ENCODE measurements at places on chromosomes 6 and 20. TPM values are rescaled to one million over a fixed set of nuclear protein-coding genes. Genes with fewer than 3 reads are reported as not detected.

- no peak for DNase-seq
Observed at GRCh38 chr6:56963043-56963442, 8.1 kb downstream of the BEND6 start.

DNA sequence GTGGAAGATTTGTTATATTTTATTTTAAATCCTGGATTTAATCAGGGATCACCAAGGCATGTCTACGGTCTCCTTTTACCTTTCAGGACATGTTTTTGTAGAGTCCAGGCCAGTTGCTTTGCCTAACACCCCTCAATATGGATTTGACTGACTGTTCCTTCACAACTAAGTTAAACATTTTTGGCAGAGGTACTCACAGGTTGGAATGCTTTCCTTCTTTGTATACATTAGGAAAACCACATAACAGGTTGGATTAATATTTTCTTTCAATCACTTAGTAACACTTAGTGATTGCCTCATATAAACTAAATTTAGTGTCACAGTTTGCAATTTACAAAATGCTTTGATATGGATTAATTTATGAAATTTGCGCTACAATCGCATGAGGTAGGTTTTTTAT, 64.5 kb downstream of the IPCEF1 start:
- no peak for DNase-seq

SEMG1 gene
- polyA plus RNA-seq, result not detected

GPR31 gene
- polyA plus RNA-seq, result not detected

DNA sequence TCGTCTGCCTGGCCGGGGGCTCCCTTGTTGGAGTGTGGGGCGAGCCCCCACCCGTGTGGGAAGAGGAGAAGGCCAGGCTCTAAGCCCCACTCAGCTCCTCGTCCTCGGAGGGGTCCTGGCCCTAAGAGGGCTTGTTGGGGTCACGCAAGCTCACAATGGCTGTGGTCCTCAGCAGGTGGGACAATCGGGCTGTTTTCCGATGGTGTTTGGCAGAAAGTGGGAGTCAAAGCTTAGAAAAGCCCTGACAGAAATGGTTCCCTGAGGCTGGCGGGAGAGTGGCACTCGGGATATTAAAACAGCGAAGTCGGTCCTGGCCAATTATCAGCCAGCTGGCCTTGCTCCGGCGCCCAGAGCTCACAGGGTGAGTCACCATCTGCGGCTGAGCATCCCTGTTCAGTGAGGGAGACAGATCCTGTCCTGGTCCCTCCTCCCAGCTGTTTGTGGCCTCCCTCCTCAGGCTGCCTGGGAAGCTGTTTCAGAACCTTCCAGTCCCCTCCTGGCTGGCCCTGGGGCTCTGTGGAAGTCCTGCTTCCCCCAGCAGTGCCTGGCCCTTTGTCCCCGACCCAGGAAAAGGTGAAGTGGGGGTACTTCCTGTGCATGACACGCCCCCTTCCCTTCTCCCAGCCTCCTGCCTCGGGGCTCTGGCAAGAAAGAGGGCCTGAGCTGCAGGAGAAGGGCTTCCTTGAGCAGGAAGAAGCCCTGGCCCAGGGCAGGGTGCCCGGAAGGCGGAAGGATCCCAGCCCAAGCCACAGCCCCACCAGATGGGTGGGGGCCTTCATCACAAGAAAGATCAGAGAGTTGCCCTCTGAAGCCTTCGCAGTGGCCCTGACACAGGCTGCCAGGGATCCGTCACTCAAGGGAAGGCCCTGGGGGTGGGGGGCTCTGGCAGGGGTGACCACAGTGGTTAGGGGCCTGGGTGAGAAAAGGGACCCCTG, 53.6 kb upstream of the BHLHE23 start:
- DNase-seq, result no peak

DNA sequence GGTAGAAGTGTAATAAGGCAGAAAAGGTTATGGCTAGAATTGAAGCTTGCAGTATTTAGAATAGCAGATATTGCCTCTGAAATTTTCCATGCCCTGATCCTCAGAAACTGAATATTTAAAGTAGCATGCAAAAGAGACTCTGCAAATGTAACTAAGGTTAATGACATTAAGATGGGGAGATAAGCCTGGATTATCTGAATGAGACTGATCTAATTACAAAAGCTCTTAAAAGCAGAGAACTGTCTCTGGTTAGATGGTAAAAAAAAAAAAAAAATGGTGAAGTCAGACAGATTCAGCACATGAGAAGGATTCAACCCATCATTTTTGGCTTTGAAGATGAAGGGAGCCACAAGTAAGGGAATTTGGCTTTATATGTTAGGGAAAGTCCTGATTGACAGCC, 503.7 kb upstream of the IRAK1BP1 start:
- no peak for DNase-seq

DNA sequence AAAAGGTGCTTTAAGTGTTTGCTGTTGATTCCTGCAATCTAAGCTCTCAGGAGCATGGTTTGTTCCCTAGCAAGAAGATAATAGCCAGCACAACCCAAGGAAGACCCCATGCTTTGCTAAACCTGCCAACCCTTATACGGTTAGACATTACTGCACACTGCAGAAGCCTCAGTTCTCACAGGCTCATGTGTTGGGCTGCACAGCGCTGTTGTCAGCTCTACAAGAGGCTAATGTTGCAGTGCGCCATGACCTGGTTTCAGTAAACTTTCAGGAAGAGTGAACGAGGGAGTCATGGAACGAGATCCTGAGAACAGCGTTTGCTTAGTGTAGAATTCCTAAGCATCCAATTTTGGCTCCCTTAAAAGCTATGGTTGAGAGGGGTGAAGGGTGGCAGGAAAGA, 218.5 kb downstream of the ARHGAP18 start:
- no peak for DNase-seq

DNA sequence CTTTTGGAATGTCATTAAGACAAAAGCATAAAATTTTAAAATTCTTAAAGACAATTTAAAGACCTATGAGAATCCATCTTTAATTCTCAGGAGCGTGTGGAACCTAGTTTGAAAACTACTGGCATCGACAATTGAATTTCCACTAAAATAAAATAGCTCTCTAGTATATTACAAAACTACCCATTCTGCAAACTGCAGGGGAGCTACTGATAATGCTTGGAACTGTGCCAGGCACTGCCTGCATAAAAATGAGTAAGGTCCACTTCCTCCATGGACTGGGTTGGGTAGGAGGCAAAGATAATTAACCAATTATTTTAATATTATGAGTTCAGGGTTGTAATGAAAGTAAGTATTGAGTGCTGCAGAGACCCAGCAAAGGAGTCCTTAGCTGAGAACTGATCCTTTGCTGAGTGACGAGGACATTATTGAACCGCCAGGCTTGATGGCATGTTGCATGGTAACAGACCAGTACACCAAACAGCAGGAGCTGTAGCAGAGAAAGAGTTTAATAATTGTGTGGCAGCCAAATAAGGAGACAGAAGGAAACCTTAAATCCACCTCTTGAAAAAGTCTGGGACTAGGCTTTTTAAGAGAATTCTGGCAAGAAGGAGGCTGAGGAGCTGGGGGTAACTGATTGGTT, 261.3 kb downstream of the ESR1 start:
- no peak for DNase-seq

EPPIN gene
- not detected for polyA plus RNA-seq

GRCh38 chr6:5695260-5696245, 311.2 kb downstream of the NRN1 start:
- DNase-seq, result no peak

DNA sequence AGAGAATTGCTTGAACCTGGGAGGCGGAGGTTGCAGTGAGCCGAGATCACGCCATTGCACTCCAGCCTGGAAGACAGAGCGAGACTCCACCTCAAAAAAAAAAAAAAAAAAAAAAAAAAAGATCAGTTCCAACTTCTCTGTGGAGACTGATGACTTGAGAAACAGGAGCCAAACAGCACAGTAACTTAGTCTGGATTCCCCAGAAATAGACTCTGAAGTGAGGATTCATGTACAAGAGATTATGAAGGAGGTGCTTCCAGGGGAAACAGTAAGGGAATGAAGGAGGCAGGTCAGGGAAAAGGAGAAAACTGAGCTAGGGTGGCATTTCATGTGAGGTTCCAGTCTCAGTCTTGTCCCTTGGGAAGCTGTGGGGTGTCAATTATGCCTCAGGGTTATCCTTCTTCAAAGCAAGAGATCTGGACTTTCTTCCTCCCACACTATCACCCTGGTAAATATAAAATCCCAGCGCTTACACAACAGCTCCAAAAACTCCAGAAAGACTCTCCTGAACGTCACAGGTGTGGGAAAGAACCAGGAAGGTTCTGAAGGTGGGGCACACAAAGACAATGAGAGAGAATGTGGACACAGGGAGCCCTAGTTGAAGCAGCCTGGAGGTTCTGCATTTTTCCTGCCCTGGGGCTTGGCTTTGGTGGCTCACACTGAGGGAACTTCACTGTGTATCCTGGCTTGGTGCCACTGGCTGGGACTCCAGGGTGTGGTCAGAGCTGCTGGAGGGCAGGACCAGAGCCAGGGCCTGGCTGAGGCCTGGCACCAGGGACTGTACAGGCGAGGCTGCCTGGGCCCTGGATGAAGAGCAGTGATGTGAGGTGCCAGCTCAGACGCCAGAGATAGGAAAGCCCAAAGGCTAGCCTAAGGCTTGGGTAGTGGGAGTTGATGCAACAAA, 46.8 kb downstream of the PCNA start:
- DNase-seq, result no peak

DNA sequence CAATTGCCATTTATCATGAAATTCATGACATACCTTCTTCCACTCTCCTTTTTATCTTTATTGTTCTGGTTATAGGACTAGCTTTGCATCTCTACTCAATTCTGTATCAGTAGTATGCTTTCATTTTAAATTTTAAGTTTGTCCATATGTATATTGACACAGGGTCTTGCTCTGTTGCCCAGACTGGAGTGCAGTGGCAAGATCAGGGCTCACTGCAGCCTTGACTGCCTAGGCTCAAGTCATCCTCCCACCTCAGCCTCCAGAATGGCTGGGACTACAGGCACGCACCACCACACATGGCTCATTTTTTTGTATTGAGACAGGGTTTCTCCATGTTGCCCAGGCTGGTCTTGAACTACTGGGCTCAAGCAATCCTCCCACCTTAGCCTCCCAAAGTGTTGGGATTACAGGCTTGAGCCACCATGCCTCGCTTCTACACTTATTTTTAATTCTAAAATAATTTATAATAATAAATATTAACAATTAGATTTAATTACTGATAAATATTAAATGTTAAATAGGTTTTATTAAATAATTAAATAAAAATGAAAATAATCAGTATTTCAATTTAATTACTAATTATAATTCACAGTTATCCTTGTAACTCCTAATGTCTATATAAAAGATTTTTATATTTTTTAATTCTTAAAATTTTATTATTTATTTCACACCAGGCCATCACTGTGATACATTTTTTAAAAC, 27.7 kb downstream of the TRIM38 start:
- no peak for DNase-seq

NR2E1 gene
- not detected for polyA plus RNA-seq

DNA sequence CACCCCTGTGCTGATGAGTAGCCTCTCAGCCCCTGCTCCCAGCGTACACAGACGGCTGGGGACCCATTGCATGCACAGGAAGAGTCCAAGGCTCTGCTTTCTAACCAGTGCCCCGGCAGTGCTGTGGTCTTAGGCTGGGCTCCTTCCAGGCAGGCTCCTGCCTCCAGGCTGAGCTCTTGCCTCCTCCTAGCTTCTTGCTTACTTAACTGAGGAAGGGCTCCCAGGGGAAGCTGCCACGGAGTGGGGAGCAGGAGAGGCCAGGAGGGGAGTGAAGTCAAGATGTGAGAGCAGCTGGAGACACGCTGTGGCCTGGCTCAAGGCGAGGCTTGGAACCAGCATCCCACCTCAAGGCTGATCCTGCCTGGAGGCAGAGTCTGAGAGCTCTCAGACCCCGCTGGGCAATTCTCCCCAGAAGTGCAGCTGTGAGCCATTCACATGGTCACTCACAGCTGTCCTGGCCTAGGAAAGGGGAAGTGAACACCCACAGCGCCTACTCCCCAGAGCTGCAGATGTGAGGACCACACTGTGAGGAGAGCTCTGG, 141.0 kb downstream of the TBXT start:
- no peak for DNase-seq

MRS2 gene
- 16.0 TPM for polyA plus RNA-seq

LZTS3 gene
- 12.7 TPM for polyA plus RNA-seq

GRCh38 chr6:27296106-27296783, 15.8 kb downstream of the POM121L2 start:
- peak; percentile 49 for DNase-seq

DNA sequence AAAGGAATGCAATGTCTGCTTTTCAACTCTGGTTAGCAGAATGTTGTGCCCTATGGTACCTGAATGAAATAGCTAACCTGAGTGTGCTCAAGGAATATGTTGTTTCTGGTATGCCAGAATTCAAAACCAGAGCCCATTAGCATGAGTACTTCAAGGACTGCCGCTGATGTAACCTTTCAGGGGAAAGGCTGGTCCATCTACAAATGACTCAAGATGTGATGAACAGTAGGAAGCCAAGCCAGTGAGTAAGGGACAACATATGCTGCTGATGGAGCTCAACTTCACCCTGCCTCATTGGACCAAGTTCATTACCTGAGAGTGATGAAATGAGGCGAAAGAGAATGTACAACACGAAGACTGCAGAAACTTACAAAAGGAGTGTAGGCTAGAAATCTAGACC, 95.7 kb upstream of the BMP2 start:
- DNase-seq, result no peak

ENPP1 gene
- polyA plus RNA-seq, result 0.27 TPM

- DNase-seq, result no peak
Observed at GRCh38 chr6:166419286-166419685, 36.5 kb upstream of the MPC1 start.

DNA sequence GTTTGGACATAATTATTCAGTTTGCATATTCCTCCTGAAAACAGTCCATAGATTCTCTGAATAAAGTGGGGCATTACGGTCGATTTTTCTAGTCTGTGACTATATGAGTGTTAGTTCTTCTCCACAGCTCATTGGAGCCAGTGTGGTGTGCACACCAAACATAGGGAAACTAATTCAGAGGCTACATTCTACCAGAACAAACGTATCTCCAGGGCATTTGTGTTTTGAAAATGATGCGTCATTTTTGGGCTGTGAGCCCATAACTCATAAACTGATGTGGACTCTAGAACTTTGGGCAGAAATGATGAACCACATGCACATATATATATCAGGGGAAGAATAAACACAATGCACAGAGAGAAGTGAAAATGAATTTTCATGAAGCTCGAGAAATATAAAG, 41.8 kb downstream of the C6orf58 start:
- no peak for DNase-seq

DNA sequence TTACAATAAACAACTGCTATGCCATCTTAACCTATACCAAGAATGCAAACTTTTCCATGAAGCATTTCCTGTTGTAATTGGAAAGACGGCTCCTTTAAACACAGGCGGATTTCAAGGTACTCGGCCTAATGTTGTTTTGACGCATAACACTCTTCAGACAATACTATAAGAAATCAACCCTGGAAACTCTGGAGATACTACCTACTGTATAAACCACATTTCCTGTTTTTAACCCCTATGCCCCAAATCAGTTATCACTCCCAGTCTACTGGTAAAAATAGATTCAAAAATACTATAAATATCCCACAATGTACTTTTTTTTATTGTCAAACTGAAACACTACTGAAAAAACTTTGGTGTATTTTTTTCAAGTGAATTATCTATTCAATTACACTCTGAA, 118.1 kb downstream of the IRF4 start:
- no peak for DNase-seq

GRCh38 chr6:7283676-7284075, 29.3 kb downstream of the SSR1 start:
- no peak for DNase-seq
